T-helper 1 cell (primary cell): ENCODE measurements at places on chromosomes 7 and 10.

DNA sequence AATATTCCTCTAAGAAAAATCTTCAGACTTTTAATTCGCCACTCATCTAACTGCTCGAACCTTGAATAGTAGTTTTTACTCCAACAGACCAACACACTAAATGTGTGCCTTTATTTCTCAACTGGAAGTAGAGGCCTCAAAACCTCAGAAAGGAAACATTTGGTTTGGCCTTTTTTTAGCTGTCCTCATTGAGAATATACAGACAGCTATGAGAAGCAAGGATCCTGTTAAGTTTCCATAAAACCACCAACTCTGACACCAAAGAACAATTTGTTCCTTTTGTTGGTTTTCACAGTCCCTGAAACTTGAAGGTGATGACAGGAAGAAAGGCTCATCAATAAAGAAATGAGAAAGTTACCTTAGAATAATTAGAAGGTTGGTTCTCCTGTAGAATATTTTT is 199.2 kb upstream of the MEOX2 start:
- DNase-seq = no peak

DNA sequence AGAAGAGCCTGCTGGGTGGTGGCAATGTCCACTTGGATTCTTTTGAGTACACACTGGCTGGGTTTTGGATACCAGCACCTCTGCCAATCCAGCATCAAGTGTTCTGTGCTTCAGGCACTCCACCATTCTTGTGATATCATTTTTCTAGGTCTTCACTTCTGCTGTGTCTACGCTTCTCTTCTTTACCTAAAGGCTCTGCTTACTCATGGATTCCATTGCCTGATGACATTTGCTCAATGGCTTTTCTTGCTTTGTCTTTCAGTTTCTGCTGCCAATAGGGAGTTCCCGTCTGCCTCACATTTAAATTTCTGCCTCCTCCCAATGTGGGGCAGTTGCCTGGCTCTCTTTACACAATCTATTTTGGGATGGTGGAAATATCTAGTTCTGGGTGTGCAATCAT is 12.7 kb upstream of the PAPSS2 start:
- DNase-seq = no peak

DNA sequence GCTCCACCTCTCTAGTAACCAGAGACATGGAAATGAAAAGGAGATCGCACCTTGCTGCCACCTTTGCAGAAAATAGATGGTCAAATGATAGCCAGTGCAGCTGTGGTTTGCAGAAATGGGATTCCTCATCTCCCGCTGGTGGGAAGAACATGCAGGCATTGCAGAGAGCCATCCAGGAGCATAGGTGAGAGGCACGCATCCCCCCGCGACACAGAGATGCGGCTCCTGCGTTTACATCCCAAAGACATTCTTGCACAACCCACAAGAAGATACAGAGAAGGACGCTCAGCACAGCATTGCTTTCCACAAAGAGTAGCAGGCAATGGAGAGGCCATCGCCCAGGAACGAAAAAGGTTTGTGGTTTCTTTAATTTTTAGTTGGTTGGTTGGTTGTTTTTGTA is 56.2 kb downstream of the OAT start:
- DNase-seq = no peak

- DNase-seq = no peak
These were observed 489.4 kb downstream of the SEMA3D start for GRCh38 chr7:84697506-84697905.

- DNase-seq = no peak
These were observed 338.1 kb downstream of the DNAJB6 start for GRCh38 chr7:157674715-157675426.

DNA sequence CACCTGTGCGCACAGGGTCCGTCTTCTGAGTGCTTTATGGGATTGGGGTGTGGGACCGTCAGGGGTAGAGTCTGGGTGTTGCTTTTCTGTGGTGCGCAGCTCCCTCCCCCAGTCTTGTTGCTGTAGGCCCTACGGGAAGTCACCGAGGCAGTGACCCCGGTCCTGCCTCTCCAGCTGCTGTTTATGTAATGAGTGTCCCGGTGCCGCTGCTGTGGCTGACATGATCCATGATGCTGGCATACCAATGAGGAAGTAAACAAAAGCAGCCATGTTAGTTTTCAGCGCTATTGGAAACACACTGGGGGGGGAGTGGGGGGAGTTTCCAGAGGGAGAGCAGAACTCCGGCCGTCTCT is 1.1 kb downstream of the TRIM8 start:
- DNase-seq = peak; percentile 47

DNA sequence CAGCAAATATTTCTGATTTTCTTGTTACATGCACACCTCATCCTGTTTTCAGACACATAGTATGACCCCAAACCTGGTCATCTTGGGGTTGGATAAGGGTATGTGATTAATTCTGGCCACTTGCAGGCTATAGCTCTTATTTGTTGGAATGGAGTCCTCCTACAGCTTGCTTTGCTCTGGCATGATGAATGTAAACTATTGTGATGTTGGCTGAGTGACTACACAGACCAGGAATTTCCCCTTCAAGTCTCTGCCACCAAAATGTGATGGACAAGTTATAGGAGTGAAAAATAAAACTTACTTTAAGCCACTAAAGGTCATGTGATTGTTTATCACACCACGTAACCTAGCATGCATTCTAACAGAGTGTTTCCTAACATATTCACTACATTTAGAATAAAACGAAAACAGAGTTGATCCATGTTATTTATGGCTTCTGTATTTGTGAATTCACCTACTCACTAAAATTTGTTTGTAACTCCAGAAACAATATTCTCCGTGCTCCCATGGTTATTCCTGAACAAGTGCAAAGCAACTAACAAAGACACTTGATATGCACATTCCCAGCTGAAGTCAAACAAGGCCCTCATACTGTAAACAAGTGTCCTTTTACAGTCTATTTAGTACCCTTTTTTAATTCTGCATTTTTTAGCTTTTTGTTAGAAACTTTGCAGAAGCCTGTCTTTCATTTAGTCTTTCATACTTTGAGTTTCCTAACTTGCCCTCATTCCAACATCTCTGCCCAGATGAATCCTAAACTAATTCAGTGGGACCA is 599.2 kb upstream of the PCDH15 start:
- DNase-seq = no peak

DNA sequence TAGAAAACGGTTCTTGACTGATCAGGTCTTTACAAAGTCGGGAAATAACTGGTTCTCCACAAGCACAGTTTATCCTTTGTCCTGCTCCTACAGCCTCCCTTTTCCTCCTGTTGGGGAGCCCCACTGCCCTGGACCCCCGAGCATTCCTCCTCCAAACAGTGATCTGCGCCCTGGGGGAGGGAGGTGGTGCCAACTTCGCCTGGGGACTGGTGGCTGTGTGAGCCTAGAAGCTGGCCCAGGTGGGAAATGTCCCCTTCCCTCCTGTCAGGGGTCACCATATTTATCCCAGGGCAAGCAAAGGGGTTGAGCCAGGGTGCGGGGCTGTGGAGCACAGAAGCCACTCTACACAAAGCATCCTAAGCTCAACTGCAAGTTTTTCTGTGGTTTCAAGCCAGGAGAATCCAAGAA is 5.2 kb downstream of the HMX3 start:
- DNase-seq = no peak

DNA sequence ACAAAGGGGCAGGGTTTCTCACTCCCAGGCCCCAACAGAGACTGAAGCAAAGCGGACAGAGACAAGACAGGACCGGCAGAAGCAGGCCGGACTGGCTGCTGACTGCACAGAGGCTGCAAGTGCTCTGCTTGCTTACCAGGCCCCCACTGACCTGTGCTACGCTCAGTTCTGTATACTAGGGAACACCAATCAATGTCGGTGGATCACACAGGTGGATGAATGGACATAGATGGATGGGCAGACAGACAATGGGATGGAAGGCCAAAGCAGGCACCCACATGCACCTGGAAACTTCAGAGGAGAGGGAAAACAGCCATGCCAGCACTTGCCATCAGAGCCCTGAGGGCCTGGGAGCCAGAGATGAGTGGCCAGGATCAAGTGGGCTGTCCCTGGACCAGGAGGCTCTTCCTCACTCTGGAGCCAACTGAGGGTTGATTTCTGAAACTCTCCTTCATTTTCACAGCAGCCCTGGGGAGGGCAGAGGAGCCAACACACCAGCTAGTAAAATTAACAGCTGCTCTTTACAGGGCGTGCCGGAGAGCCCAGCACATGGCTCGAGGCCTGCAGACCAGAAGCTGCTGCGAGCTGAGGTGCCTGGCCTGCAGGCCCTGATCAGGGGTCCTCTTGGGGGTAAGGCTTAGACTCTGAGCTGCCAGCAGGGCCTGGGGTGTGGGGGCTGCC is 243.6 kb downstream of the KCNMA1 start:
- DNase-seq = no peak

- DNase-seq = no peak
These were observed 28.9 kb downstream of the GNAT3 start for GRCh38 chr7:80482950-80483349.

- no peak for DNase-seq
These were observed 31.2 kb downstream of the DMBT1 start for GRCh38 chr10:122591736-122592135.

- no peak for DNase-seq
These were observed 27.4 kb upstream of the GRID1 start for GRCh38 chr10:86393862-86394455.

DNA sequence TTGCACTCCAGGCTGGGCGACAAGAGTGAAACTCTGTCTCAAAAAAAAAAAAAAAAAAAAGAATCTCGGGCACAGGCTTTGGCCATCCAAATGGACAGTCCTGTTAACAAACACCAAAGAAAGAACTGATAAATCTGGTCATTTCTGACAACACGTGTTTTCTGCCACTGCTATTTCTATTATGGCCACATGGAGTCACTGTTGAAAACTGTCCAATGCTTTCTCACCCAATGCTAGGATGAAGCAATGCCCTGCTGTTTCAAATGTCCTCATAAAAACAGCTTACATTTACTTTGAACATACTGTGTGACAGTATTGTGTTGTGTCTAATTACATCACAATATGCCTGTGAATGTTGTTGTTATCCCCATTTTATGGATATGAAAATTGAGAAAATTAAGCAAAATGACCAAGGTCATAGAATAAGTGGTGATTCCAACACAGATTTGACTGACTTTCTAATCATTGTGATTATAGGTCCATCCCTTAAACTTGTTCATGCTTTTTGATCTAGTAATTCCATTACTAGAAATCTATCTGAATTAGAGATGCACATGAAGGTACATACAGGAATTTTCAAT is 19.9 kb upstream of the MAP3K8 start:
- DNase-seq = no peak

GRCh38 chr7:90611115-90611514 is 15.0 kb downstream of the CDK14 start:
- no peak for DNase-seq

GRCh38 chr7:94440451-94441039 is 45.9 kb downstream of the COL1A2 start:
- DNase-seq = no peak

DNA sequence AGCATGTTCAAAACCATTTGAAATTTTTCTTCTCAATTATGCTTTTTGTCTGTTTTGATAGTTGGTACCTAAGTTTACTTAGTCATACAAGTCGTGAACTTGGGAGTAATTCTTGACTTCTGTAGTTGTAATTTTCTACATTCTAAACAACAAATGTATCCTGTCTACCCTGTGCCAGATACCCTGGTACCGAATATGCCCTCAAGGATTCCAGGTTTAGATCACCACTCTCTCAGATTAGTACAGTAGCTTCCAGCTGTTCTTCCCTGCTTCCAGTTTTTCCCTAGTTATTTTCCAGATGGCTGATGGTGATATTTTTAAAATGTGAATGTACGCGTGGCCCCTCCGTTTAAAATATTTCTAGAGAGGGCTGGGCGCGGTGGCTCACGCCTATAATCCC is 6.5 kb downstream of the STAM start:
- no peak for DNase-seq

GRCh38 chr10:77104459-77104980 is 533.1 kb downstream of the KCNMA1 start:
- no peak for DNase-seq

- DNase-seq = no peak
These were observed 162.4 kb downstream of the NRF1 start for GRCh38 chr7:129773871-129774270.

- DNase-seq = no peak
These were observed 319.1 kb upstream of the NFE2L3 start for GRCh38 chr7:25832929-25833328.

DNA sequence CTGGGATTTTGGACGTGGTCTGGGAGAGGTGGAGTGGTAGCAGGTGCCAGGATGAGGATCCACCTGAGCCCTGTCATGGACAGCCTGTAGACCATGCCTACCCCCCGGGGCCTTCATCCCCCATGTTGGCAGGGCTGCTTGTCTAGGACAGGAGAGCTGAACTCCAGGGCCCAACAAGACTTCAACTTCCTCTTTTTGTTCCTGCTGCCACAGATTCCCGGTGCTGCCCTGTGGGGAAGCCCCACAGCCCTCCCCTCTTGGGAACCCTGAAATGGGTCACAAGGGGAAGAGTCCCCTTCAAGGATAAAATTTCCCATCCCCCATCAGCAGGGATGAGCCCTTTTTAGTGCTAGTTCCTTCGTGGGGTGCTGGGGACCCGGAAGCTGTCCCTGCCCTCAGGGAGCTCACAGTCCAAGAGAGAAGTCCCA is 1.3 kb upstream of the CUEDC2 start:
- no peak for DNase-seq

DNA sequence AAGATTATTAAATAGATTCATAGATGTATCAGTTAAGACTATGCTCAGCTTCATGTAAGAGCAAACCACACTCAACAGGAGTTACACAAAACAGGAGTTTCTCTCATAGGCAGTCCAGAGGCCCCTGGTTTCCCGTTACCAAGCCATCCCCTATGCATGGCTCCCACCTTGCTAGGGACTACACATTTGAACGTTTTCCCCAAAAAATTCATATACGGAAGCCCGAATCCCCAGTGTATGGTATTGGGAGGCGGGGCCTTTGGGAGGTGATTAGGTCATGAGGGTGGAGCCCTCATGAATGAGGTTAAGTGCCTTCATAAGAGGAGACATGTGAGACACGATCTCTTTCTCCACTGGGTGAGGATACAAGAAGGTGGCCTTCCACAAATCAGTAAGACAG is 29.1 kb downstream of the RSU1 start:
- no peak for DNase-seq

DNA sequence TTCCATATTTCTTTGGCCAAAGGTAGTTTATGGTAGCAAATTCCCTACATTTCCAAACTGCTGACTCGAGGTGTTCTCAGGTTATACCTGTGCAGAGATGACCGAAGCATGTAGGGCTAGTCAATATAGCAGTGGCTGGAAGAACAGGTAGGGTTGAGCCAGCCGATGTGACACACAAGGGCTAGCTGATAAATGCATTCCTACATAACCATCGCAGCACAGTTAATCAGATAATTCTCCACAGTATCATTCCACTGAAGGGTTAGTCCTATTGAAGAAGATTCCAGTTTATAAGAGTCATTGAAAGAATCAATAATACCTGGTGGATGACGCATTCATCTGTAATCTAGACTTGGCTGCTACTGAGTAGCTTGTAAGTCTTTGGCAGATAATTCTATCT is 220.0 kb downstream of the KIF20B start:
- no peak for DNase-seq
